ENCODE measurements at places on chromosomes 2 and 18.

GRCh38 chr2:88042476-88042875, 13.1 kb downstream of the KRCC1 start:
- DNase-seq: no peak

GRCh38 chr18:9756271-9756932, 48.3 kb downstream of the RAB31 start:
- DNase-seq: no peak

DNA sequence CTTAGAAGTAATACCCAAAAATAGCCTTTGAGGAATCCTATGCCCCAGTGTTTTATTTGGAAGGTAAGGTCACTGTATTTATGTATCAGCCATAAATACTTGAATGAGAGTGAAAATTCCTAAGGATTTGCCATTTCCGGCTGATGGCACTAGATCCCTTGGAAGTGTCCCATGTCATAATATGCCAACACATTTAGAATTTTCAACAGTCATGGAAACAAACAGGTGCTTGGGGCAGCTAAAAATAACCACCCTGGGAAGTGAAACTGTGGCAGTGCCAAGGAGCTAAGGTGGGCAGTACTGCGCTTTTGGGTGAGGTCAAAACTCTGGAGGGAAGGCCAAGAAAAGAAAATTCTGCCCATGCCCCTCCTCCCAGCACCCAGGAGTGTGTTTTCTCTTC, 80.2 kb downstream of the TCF7L1 start:
- DNase-seq: no peak

- DNase-seq: no peak
Observed at GRCh38 chr2:8659735-8660492, 21.9 kb upstream of the ID2 start.

DNA sequence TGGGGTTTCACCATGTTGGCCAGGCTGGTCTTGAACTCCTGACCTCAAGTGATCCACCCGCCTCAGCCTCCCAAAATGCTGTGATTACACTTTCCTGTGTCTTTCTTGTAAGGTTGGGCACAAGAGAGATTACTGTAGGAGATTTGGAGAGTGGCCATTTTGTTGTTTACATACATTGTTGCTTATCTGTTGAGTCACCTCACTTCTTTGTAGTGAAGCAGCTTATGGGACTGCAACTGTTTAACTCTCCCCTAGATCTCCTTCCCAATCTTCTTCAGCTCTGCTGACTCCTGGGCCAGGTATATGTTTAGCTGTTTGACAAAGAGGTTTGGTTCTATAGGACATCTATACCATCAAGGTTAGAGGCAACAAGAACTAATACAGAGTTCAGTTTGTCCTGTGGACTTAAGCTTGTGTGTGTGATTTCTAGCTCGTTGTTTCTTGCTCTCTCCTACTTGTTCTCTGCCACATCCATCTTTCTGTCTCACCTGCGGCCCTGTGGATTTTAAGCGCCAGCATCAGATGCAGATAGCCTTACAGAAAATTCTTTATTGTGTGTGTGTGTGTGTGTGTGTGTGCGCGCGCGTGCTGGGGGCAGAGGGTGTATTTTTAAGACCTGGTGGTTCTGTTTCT, 95.4 kb downstream of the HAUS1 start:
- peak; percentile 32 for DNase-seq

GRCh38 chr2:162400336-162400735, 56.4 kb downstream of the GCA start:
- DNase-seq: no peak

DNA sequence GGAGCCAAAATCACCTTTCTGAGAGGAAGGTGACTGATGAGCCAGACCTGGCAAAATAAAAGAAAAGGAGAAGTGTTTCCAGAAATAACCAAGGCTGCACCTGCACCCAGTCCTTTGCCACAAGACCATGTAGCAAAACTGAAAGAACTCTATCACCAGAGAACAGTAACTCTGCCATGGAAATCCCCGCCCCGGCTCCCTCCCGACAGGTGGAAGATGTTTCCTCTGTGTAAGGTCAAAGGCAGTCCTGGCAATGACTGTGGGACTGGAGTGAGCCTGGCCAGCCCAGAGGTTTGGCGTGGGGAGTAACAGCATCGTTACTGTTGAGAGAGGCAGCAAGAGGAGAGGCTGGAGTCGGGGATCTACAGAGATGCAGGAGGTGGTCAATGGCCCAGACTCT, 42.3 kb downstream of the SPRED2 start:
- no peak for DNase-seq

DNA sequence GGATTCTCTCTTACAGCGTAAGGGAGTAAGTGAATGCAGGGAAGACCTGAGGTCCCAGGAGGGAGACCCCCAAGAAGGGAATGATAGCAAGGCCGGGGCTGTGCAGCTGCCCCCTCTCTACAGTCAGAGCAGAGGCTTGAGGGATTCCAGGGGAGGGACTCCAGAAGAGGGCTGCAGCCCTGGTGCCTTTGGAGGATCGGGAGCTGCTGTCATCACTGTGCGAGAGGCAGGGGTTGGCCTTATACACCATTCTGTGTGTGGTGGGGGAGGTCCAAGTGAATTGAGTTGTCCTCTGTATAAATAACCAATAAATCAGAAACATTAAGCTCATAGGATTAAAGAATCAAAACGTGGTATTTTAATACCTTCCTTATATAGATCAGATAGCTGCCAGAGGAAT, 114.9 kb downstream of the GLI2 start:
- DNase-seq: no peak

DNA sequence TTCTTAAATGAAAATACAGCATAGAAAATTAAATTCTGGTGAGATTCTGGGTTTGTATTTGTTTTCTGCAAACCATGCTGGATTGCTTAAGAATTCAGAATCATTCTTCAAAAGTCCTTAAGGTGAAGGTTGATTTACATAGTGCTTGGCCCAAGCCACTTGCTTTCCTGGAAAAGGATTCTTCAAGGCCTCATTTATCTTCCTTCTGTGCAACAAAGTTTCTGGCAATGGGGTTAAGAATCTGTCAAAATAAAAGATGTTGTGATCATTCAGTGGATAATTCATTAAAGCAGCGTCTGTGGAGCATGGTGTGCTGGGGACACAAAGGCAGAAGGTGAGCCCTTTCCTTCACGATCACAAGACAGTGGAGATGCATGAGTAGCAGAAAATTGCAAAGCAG, 351.9 kb downstream of the GALR1 start:
- DNase-seq: no peak

- no peak for DNase-seq
Observed at GRCh38 chr2:205704127-205704741, 21.9 kb downstream of the NRP2 start.

DNA sequence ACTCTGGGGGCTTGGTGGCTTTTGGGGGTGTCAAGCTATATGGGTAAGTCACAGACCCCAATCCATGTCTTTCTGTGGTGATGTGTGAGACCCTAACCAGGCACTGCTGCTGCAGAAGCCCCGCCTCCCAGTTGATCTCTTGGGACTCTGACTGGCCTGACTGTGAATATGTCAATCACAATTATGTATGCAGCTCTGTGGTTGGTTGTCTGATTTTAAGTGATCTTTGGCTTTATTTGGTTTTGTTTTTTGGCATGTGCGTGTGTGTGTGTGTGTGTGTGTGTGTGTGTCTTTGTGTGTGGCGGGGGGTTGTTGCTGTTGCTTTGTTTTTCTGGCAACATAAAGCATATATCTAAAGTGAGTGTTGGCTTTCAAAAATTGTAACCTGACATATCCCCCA, 78.5 kb upstream of the GLS start:
- no peak for DNase-seq

- no peak for DNase-seq
Observed at GRCh38 chr2:182496596-182496995, 69.8 kb upstream of the PDE1A start.

DNA sequence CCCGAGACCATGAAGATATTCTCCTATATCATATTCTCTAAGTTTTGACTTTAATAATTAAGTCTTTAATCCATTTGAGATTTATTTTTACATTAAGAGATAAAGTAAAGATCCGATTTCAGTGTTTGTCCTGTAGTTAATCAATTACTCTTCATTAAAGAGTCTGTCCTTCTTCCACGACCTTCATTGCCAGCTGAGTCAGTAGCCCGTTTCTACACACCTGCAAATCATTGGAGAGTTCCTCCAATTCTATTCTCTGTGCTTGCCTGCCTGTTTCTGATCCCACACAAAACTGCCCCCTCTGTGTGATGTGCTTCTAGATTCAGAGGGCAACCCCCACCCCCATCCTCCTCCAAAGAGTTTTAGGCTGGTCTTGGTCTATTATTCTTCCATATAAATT, 119.2 kb downstream of the KCNF1 start:
- DNase-seq: no peak

DNA sequence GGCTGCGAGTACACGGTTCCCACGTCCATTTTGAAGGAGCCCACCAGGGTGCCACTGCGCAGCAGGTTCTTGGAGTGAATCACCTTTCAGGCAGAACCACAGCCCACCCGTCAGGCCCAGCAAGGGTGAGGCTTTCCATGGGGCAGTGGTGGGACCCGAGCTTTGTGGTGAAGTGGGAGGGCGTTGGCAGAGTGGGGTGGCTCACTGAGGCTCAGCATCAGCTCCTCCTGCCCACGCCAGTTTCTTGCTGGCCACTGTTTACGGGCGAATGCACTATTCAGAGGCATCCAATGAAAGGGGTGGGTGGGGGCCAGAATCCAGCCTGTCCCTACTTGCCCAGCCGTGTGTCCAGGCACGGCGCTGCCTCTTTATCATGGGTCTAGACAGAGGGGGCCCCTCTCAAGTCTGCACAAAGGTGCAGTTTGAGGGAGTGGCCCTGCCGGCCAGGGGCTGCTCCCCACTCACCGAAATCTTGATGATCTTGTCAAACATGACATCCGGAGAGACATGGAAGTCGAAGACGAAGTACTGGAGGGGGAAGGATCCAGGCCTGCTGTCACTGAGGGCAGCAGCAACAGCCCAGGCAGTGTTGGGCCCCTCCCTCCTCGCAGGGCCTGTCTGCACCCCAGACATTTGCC, 11.4 kb upstream of the OTOF start:
- DNase-seq: no peak

DNA sequence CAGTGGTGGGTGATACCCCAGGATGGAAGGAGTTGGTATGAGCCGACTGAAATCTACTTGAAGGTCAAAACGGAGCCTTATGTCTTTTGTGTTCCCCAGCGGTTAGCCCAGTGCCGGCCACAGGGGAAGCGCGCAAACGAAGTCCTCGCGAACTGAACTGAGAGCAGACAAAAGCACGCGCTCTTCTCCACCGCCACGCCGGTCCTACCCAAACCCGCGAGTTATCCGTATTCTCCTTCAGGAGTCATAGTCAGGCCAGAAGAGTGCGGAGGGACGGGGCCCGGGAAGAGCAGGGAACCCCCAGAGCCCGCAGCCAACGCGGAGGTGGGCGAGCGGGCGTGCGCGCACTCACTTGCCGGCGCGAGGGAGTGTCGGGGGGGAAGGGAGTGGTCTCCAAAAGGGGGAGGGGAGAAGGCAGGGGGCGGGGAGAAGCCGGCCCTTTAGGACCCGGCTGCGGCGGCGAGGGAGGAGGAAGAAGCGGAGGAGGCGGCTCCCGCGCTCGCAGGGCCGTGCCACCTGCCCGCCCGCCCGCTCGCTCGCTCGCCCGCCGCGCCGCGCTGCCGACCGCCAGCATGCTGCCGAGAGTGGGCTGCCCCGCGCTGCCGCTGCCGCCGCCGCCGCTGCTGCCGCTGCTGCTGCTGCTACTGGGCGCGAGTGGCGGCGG, at the start of gene IGFBP2:
IGFBP2 (plus strand) TSS at position 469 of the 664 bp plus-strand sequence; CDS start at position 573, 104 bp downstream.
- DNase-seq: no peak

- no peak for DNase-seq
Observed at GRCh38 chr2:144242311-144242710, 277.6 kb downstream of the ZEB2 start.

DNA sequence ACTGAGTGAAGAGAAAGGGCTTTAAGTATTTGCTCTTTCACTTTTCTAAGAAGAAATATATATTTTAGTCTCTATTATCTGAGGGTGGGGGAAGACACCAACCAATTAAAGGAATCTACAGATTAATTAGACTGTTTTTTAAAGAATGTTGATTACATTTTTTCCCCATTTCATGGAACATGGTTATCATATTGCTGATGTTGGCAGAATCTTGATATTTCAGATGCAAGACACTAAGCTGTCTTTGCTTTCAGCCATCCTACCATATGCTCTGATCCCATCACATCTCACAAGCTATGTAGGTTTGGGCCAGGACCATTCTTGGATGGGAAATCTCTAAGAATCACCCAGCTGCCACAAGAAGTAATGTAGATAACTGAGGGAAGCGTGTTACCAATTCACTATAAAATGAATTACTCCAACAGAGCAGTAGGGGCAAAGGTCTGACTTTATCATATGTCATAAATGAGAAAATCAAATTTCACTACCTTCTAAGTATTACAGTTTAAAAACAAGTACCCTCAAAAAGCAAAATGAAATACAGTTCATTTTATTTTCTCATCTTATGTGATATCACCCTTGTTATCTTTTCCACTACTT, 6.7 kb upstream of the TBR1 start:
- DNase-seq: no peak

- peak; percentile 18 for DNase-seq
Observed at GRCh38 chr2:239609607-239610310, 208.9 kb upstream of the HDAC4 start.

- DNase-seq: no peak
Observed at GRCh38 chr18:48592540-48593171, 53.8 kb downstream of the CTIF start.

DNA sequence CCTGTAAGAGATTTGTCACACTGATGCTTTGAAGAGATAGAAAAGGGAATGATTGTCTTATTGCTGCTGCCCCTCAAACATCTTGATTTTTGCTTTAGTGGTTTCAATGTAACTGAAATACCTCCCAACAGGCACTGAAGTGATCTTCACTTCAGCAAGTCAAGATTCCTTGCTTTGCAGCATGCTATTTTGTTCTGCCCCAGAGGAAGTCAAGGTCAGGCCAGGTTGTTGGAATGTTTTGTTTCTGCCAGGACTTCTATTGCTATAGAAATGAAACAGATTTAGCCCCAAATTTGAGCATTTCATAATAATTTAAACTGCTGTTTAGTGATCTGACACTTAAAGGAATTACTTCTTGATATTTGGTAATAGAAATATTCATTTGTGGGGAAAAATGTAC, 277.6 kb downstream of the ZNF804A start:
- DNase-seq: no peak

GRCh38 chr2:71605173-71605641, 151.8 kb downstream of the DYSF start:
- DNase-seq: no peak

DNA sequence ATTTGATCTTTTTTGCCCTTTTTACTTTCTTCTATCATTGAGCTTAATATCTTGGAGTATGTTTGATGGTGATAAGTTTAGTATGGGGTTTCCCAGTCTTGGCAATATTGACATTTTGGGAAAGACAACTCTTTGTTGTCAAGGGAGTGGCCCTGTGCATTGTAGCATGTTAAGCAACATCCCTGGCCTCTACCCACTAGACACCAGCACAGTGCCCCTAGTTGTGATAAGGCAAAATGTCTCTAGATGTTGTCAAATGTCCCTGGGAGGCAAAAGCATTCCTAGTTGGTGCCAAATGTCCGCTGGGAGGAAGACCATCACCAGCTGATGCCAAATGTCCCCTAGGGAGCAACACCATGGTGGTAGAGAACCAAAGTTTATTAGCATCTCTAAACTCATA, 28.2 kb downstream of the GULP1 start:
- no peak for DNase-seq

Measured in CD4-positive, alpha-beta T cell treated with Interleukin-15 for 4 hours (primary cell).